ENCODE measurements at places on chromosomes 3 and 15.
A peak's percentile ranks its signal among the peaks of the same experiment; 100 is the strongest.

- DNase-seq, result no peak
These were observed 5.4 kb upstream of the ACP3 start for GRCh38 chr3:132311841-132312240.

DNA sequence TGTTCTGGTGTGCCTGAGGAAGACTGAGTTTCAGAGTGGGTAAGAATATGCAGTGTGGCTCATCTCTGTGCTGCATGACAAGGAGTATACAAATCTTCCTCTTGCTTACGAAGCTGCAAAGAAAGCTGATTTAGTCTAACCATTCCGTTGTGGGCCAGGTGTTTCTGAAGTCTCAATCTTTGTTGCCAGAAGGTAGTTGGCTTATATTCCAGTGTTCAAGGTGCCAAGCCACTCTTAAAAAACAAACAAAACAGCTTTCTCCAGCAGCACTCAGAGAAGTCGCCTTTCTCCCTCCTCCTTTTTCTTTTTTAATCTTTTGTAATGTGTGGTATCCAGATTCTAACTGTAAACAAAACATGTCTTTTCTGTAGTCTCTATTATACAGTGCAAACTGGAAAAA, 872.4 kb downstream of the NAALADL2 start:
- no peak for DNase-seq

- DNase-seq, result peak; percentile 56
These were observed 28.8 kb downstream of the USP13 start for GRCh38 chr3:179681492-179682263.

DNA sequence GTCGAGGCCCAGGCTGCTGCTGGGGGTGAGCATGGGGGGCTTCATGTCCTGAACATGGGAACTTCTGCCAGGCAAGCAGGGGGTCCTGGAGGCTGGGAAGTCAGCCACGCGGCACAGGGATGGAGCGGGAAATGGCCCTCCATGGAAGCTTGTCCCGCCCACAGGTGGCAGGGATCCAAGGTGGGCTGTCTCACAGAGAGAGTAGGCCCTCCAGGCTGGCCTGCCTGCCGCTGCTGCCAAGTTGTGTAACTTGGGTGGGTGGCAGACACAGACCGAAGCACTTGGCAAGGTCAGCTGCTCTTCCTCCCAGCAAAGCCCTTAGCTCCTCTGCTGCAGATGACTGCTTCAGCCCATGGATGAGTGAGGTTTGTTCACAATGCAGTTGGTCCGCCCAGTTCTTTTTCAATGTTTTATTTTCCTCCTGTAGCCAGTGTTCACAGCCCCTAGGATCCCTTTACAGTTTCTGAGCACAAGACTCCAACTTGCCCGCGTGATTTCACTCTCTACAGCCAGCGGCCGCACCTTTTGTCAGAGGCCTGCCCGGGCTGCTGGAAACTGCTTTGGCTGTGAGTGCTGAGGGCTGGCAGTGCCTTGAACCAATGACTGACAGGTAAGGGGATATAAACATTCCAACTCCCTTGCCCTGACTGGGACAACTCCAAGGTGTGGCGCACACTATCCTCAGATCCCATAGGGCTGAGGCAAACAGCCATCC, 26.7 kb downstream of the HCN4 start:
- peak; percentile 61 for DNase-seq

DNA sequence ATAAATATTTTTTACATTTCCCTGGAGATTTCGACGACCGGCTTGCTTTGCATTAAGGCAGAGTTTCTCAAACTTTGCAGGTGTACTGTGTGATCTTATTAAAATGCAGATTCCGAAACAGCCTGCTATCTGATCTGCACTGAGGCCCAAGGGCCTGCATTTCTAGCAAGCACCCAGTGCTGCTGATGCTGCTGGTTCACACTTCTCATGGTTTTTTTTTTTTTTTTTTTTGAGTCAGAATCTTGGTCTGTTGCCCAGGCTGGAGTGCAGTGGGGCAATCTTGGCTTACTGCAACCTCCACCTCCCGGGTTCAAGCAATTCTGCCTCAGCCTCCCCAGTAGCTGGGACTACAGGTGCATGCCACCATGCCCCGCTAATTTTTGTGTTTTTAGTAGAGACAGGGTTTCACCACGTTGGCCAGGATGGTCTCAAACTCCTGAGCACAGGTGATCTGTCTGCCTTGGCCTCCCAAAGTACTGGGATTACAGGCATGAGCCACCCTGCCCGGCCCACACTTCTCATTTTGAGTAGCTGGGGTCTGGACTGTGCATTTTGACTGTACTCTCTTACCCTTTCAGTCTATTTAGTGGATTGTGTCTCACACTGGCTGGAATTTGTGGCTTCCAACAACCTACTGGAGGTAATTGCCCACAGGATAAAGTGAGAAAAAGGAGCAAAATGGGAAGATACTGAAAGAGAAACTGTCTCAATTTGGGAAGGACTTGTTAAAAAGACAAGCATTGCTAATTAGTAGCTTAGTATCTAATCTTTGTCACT, 94.1 kb downstream of the ITPR1 start:
- DNase-seq, result no peak

GRCh38 chr15:98514034-98514622, 134.2 kb upstream of the IGF1R start:
- DNase-seq, result no peak

GRCh38 chr15:33234020-33234461, 39.5 kb upstream of the FMN1 start:
- no peak for DNase-seq

GRCh38 chr3:32822609-32823498, 5.1 kb downstream of the TRIM71 start:
- DNase-seq, result no peak

DNA sequence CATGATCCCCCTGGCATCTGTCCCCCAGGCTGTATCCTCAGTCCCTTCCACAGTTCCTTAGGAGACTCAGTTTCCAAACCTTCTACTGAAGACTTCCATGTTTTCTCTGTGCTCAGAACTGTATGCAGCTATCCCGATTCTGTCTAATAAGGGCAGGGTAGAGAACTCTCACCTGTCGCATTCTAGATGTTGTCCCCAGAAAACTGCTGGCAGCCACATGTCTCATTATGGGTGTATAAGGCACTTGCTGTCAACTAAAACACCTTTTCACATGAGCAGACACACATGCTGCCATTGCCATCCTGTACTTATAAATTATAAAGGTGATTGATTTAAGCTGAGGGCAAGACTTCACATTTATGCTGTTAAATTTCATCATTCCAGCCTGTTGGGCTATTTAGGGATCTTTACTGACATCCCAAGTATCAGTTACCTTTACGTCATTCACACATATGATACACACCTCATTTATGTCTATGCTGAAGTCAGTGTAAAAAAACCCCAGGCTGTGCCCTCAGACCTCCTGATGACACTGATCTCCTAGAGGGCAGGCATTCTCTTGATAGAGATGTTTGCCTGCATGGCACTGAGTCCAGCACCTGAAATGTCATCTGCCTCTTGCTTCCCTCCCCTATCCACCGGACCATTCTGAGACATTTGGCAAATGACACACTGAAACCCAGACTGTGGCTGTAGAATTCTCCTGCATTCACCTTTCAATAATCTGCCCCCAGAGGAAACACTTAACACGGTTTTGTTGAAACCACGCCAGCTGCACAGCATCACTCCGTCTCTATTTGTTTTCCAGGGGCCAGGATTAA, 35.8 kb downstream of the BTD start:
- DNase-seq, result no peak

GRCh38 chr3:58953288-58953687, 96.5 kb downstream of the CFAP20DC start:
- DNase-seq, result no peak

DNA sequence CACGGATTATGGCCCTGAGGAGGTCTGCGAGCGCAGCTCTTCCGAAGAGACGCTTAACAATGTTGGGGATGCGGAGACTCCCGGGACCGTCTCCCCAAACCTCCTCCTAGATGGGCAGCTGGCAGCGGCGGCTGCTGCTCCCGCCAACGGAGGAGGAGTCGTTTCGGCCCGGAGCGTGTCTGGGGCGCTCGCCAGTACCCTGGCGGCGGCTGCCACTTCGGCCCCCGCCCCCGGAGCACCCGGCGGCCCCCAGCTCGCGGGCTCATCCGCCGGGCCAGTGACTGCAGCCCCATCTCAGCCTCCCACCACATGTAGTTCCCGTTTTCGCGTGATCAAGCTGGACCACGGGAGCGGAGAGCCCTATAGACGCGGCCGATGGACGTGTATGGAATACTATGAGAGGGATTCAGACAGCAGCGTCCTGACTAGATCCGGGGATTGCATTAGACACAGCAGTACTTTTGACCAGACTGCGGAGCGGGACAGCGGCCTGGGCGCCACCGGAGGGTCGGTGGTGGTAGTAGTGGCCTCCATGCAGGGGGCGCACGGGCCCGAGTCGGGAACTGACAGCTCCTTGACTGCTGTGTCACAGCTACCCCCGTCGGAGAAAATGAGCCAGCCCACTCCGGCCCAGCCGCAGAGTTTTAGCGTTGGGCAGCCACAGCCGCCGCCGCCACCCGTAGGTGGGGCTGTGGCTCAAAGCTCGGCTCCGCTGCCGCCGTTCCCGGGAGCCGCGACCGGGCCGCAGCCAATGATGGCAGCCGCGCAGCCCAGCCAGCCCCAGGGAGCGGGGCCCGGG, 1.6 kb downstream of the TSC22D2 start:
- peak; percentile 85 for DNase-seq

- no peak for DNase-seq
These were observed 107.6 kb upstream of the FXR1 start for GRCh38 chr3:180804916-180805315.

DNA sequence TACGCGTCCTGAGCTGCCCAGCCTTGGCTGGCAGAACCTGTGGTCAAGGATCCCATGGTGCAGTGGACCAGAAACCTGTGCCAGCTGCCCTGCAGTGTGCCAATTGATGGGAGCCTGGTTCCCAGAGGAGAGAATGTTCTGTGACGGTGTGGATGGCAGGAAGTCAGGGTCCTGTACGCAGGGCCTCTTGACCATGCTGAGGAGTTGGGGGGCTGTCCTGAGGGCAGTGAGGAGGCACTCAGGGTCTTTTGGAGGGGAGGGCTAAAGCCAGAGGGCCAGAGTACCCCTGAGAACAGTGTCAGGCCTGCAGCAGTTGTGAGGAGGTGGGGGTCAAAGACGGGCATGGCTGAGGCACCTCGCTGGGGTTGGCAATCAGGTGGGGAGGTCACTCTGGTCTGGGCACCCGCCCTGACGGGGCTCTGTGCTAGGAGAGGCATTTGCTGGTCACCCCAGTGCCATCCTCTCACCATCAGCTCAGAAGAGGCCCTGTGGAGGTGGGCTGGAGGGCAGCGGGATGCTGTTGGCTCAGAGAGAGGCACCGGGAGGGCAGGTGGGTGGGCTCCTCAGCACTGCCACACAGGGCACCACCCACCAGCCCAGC, 61.0 kb downstream of the SCN5A start:
- peak; percentile 78 for DNase-seq

DNA sequence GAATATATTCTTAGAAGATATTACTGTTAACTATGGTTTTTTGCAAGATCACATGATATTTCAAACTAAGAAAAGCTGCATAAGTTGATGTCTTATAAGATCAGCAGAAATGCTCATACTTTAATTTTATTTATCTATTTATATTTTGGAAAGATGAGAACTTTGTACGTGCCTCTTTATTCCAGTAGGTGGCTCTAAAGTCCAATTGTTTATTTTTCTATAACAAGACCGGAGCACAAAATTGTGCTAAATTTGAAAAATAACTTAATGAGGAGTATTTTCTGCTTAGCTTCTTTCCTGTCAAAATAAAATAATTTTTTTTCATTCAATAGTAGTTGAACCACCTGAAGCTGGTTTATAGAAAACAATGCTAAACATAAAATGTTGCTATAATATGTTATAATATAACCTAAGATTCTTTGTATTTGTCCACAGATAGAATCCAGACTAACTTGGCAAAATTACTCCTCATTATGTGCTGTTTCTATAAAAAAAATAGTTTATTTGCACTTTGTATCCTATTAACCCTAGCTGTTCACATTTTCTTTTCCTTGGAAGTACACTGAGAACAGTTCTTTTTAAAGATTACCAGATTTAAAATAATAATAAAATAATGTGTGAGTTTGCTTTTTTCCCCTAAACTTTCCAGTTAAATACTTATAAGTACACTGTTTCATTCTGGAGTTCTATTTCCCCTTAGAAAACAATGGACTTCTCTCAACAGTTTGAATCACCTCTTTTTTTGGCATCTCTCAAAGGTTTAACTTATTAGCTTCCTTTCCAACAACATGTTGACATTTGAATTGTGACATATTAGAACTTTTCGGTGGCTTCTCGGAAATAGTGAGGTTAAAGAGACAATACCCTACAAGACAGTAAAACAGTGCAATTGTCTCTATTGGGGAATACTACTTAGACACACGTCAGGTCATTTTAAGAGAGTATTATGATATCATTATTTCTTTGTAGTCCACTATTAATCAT, 530.0 kb downstream of the MECOM start:
- DNase-seq, result no peak

DNA sequence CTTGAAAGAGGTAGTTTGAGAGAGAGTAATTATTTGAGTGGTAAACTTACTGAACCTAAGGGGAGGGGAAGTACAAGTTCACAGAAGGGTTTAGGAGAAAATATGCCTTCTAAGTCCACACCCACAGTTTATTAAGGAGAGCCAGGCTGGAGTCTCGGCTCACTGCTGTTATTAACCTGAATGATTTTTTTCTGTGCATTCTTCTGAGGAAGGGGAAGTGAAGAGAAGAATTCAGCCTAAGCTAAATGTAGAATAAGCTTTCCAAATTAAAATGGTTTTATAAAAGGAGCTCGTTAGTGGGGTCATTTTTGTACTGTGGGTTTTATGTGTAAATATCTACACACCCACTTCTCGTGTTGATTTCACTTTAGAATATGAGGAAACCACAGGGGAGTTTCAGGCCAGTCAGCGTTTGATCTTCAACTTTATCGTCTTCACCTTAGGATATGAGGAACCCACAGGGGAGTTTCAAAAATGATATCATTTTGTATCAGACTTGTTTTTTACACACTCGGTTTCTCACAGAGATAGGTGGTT, 1.5 kb downstream of the WHAMM start:
- DNase-seq, result no peak

GRCh38 chr3:196013587-196014487, 68.1 kb downstream of the TFRC start:
- no peak for DNase-seq

DNA sequence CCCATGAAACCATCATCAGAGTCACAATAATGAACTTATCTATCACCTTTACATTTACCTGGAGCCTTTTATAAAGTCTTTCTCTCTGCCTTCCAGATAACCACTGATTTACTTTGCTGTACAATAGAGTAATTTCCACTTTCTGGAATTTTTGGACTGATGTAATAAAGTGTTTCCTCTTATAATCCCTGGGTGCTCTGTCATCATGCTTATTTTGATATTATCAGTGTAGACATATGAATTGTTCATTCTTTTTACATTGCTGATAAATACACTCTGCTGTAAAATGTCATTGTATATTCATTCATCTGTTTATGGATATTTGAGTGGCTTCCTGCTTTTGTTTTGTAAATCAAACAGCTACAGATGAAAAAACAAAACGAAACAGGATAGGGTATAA, 27.0 kb upstream of the IREB2 start:
- no peak for DNase-seq

- no peak for DNase-seq
These were observed 32.8 kb downstream of the DPH3 start for GRCh38 chr3:16231983-16232382.

DNA sequence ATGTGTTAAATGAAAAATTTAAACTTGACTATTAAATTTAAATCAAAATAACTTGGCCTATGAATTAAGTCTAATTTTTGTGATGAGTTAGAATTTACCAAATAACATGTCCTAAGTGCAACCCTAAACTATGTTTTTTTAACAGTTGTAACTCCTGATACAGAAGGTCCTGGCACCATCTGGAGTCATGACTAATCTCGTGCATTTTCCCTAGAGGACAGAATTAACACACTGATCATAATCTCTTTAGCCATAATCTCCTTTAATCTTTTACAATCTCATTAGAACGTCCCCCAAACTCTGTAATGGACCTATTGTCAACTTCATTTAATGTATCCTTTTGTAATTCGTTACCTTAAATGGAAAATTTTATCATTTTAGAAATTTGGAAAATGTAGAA, 100.6 kb downstream of the SUCNR1 start:
- DNase-seq, result no peak
